ENCODE measurements at places on chromosomes 16 and 17.
A peak's percentile ranks its signal among the peaks of the same experiment; 100 is the strongest.

GRCh38 chr16:711548-712320 lies 3.2 kb upstream of the METRN start:
- DNase-seq, result peak; percentile 76

DNA sequence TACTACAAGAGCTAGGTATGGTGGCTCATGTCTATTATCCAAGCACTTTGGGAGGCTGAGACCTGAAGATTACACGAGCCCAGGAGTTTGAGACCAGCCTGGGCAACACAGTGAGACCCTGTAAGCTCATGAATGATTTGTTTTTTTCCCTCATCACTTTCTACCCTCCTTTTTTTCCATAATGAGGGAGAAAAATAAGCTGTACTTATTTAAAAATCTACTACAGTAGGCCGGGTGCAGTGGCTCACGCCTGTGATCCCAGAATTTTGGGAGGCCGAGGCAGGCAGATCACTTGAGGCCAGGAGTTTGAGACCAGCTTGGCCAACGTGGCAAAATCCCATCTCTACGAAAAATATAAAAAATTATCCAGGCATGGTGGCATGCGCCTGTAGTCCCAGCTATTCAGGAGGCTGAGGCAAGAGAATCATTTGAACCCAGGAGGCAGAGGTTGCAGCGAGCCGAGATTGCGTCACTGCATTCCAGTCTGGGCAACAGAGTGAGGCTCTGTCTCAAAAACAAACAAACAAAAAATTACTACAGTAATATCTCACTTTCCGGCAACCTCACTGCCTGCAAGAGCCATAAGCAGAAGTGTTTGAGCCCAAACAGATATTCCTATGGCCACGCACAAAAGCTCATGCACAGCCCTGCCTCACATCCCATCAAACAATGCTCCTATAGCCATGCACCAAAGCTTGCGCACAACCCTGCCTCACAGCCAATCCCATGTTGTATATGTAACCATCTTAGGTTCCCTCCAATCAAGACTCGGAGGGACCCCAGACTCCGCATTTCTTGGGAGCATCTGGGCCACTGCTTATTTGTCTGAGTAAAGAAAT lies 37.4 kb downstream of the TK2 start:
- DNase-seq, result no peak

GRCh38 chr17:32835291-32835761 lies 41.6 kb downstream of the MYO1D start:
- DNase-seq, result no peak

DNA sequence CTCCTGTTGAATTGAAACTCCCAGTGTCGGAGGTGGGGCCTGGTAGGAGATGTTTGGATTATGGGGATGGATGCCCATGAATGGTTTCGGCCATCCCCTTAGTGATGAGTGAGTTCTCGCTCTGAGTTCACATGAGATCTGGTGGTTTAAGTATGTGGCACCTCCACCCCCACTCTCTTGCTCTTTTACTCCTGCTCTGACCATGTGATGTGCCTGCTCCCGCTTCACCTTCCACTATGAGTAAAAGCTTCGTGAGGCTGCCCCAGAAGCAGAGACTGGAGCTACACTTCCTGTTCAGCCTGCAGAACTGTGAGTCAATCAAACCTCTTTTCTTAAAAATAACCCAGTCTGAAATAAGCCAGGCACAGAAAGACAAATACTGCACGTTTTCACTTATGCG lies 512.4 kb downstream of the HS3ST4 start:
- no peak for DNase-seq

GRCh38 chr16:48541108-48541786 lies 68.7 kb downstream of the N4BP1 start:
- no peak for DNase-seq

GRCh38 chr17:69809331-69809730 lies 265.7 kb upstream of the KCNJ16 start:
- no peak for DNase-seq

DNA sequence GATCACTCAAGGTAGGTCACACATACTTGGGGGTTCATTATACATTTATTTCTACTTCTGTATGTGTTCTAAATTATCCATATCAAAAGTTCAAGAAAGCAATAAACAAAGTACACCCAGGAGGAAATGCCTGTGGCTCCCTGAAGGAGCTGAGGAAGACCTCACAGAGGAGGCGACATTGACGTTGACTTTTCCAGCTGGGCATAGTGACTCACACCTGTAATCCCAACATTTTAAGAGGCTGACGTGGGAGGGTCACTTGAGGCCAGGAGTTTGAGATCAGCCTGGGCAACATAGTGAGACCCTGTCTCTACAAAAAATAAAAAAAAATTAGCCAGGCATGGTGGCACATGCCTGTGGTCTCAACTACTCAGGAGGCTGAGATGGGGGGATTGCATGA lies 16.3 kb downstream of the ITGAD start:
- DNase-seq, result no peak

GRCh38 chr16:78562650-78563049 lies 463.2 kb downstream of the WWOX start:
- no peak for DNase-seq

- DNase-seq, result no peak
Observed at GRCh38 chr16:8853150-8853549, 15.7 kb downstream of the CARHSP1 start.

DNA sequence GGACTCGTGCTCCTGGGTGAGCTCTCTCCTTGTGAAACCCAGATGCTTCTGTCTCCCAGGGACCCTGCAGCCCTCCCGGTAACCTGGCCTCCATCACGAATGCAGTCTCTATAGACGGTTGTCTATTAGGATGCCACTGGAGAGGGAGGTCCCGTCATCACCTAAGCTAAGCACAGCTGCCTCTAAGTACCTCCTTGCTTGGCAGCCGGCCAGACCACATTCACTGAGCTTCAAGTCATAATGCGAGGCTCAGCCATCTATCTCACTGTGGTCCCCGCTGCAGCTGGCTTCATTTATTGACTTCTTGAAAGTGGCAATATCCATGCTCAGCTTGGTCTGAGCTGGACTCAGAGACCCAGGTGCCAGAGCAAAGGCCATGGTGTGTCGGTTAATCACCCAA lies 74.5 kb upstream of the HSBP1 start:
- no peak for DNase-seq

DNA sequence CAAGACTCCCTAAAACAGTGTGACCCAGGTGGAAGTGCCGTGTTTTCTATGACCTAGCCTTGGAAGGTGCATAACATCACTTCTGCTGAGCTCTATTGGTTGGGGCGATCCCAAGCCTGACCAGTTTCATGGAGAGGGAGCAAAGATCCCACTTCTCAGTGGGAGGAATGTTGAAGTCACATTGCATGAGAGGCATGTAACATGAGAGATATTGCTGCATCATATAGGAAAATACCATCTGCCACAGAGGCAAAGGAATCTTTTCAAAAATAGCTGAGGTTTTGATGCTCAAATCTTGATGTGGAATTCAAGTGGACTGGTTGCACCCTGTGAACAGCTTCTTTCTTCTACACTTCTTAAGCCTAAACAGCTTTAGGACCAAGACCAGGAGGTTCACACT lies 56.4 kb upstream of the NLRP1 start:
- no peak for DNase-seq

- no peak for DNase-seq
Observed at GRCh38 chr17:34248511-34249024, 6.5 kb upstream of the CCL2 start.

DNA sequence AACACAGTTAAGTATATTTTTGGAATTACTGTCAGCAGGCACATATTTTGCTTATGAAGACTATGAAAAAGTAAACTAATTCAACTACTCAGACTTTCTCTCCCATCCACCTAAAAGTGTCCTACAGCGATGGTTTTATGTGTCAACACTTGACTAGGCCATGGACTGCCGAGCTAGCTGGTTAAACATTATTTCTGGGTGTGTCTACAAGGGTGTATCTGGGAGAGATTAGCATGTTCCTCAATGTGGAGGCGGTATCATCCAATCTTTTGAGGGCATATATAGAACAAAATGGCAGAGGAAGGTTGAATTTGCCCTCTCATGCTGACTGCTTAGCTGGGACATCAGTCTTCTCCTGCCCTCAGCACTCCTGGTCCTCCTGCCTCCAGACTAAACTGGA lies 82.7 kb upstream of the CDYL2 start:
- DNase-seq, result no peak

- no peak for DNase-seq
Observed at GRCh38 chr17:33902901-33903449, 352.1 kb upstream of the CCL2 start.

DNA sequence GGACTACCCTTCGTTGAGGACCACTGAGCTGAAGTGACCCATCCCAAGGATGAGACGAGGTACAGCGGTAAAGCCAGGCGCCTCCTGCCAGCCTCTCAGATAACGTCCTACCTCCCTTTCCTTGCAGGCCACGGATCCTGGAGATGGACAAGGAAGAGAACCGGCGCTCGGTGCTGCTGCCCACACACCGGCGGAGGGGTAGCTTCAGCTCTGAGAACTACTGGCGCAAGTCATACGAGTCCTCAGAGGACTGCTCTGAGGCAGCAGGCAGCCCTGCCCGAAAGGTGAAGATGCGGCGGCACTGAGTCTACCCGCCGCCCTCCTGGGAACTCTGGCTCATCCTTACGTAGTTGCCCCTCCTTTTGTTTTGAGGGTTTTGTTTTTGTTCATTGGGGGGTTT lies 17.3 kb upstream of the LLGL1 start:
- DNase-seq, result no peak

- DNase-seq, result no peak
Observed at GRCh38 chr16:25045696-25046381, 30.7 kb upstream of the ARHGAP17 start.

DNA sequence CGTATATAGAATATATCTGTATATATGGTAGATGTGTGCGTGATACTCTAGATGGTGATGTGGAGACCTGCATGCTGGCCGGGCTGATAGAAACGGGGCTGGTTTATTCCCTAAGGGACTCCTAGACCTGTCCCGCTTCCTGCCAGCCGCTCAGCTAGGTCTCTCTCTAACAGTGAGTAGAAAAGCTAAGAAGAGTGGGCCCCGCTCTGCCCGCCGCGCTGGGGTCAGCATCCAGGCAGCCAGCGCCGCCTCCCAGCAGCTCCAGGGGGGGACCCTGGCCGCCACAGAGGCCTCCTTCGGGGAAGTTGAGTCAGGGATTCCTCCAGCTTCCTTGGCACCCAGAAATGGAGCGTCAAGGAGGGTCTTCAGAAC lies 9.4 kb downstream of the CYGB start:
- DNase-seq, result no peak

DNA sequence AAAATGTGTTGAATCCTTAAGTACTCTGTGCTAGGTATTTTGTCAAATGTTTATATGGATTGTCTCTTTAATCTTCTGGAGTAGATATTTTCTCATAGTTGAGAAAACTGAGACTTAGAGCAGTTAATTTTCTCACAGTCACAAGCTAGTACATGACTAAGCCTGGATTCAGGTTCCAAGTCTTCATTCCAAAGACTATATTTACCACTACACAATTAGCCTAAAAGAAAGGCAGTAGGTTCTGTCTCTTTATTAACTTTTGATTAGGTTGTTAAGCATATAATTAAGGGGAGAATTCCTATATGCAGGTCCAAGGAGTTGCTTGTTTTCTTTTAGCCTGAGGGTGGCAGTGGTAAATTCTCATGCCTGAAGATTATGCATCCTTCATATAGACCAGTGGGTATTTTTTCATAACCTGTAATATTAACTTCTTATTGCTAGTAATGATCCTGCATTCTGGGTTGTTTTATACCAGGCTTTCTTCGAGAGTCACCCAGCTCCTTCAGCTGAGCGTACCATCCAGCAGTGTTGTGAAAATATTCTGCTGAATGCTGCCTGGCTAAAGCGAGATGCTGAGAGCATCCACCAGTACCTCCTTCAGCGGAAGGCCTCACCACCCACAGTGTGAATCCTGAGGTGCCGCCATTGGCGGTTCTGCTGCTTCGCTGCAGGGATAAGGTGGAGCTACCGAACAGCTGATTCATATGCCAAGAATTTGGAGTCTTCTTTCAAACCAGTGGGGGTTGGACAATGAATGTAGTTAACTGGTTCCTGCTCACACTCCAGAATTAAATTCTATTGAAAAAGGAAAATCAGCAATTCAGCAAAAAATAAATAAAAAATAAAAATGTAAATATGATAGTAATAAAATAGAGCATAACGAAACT lies 28.2 kb upstream of the KPNB1 start:
- no peak for DNase-seq

DNA sequence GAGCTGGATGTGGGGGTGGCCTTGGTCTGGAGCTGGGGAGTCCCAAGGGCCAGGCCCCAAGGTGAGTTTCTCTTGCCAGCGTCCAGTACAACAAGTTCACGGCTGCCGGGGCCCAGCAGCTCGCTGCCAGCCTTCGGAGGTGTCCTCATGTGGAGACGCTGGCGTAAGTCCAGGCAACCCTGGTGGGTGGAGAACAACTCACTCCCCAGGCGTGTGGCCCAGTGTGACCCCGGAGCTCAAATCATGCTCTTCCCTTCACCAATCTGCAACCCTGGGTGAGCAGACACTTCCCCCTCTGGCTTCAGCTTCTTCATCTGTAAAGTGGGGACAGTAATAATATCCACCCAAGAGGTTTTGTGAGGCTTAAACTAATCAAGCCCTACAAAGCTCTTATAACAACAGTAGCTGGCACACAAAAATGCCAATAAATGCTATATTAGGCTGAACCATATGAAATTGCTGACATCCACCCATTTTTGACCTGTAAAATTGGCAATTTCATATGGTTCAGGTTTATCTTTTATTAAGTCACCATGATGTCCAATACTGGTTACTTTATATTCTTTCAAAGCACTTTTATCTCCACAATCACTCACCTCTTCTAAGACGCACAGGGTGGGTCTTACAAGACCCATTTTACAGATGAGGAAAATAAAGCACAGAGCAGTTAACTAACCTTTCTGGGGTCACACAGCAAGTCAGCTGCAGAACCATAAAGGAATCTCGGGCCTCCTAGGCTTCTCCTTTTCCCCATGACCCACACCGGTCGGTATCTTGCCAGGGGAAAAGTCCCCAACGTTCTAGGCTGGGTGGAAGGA lies 19.7 kb downstream of the DEXI start:
- DNase-seq, result no peak

DNA sequence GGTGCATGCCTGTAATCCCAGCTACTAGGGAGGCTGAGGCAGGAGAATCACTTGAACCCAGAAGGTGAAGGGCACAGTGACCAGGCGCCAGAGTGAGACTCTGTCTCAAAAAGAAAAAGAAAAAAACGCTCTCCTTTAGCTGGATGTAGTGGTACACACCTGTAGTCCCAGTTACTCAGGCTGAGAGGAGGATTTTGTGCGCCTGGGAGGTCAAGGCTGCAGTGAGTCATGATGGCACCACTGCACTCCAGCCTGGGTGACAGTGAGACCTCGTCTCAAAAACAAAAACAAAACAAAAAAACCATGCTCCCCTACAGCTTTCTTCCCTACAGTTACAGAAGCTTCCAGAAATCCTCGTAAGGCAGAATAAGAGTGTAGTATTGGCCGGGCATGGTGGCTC lies 33.1 kb upstream of the ST6GALNAC1 start:
- no peak for DNase-seq

- no peak for DNase-seq
Observed at GRCh38 chr17:57622683-57623433, 122.2 kb downstream of the CCDC182 start.

Measured in naive thymus-derived CD8-positive, alpha-beta T cell (primary cell).